HFFc6 (cell line): ENCODE measurements at places on chromosomes 13 and 19. TPM values are rescaled to one million over a fixed set of nuclear protein-coding genes. Genes with fewer than 3 reads are reported as not detected.

- peaks cover 30% of the 10 kb centered on the region for H3K4me1 ChIP-seq
- peak overlapping the region; percentile 58 for H3K27ac ChIP-seq
- peak overlapping the region; percentile 31; the same call in 1 of the 2 replicates for H3K4me3 ChIP-seq
- H3K36me3 ChIP-seq, result no peaks in the 10 kb centered on the region; the same call in 1 of the 2 replicates
- peaks cover 8% of the 10 kb centered on the region for H3K27me3 ChIP-seq
Measured at GRCh38 chr13:60583911-60584753, 187.1 kb downstream of the TDRD3 start.

- no peaks in the 10 kb centered on the region for H3K36me3 ChIP-seq
- peak overlapping the region; percentile 65 for H3K27ac ChIP-seq
- peaks cover 18% of the 10 kb centered on the region for H3K27me3 ChIP-seq
- DNase-seq, result no peak
Measured at GRCh38 chr19:42325896-42326771, 699 bp downstream of the MEGF8 start.

CAB39L gene
- 4.2 and 5.6 TPM in 2 replicates for total RNA-seq

FFAR3 gene
- total RNA-seq, result not detected in 2 replicates

- no peaks in the 10 kb centered on the region for H3K27me3 ChIP-seq
- H3K4me1 ChIP-seq, result peaks cover 21% of the 10 kb centered on the region
- peaks cover 30% of the 10 kb centered on the region for H3K36me3 ChIP-seq
- no peak overlapping the region for H3K4me3 ChIP-seq
- DNase-seq, result no peak
- no peak overlapping the region for H3K27ac ChIP-seq
Measured at GRCh38 chr13:79360095-79360494, 46.0 kb downstream of the RBM26 start.

DNA sequence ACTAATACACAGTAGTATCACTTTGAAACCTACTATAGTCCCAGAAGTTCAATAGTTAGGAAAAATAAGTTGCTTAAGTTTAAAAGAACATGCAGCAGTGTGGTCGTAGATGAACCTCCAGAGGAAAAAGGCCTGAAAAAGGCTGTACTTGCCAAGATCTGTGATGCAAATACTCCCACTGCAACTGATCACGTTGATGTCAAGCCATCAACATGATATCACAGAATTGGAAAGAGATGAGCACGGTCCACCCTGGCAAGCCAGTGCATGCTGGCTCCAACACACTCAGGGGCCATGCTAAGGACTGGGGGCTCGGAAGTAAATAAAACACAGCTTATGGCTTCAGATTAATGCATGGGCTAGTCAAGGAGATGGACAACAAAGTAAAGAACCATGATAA is 71.8 kb upstream of the LRCH1 start:
- H3K27ac ChIP-seq, result no peak overlapping the region
- H3K4me3 ChIP-seq, result no peak overlapping the region
- peaks cover 3% of the 10 kb centered on the region for H3K27me3 ChIP-seq
- peaks cover 12% of the 10 kb centered on the region for H3K36me3 ChIP-seq

PEAK3 gene
- 0.07 to 0.24 TPM in 2 of 3 replicates, not detected in the other for total RNA-seq

- peaks cover 9% of the 10 kb centered on the region for H3K27me3 ChIP-seq
- H3K27ac ChIP-seq, result no peak overlapping the region; the same call in 1 of the 2 replicates
- H3K4me1 ChIP-seq, result peaks cover 20% of the 10 kb centered on the region
- H3K4me3 ChIP-seq, result no peak overlapping the region
- H3K36me3 ChIP-seq, result no peaks in the 10 kb centered on the region
- DNase-seq, result no peak
Measured at GRCh38 chr19:49895566-49896297, 955 bp downstream of the IL4I1 start.

- peak overlapping the region; percentile 97 for H3K4me3 ChIP-seq
- no peak for DNase-seq
- H3K27ac ChIP-seq, result peak overlapping the region; percentile 86
- H3K4me1 ChIP-seq, result peaks cover 44% of the 10 kb centered on the region
- no peaks in the 10 kb centered on the region for H3K27me3 ChIP-seq
- H3K36me3 ChIP-seq, result no peaks in the 10 kb centered on the region
Measured at GRCh38 chr13:37869506-37869755, 141 bp downstream of the TRPC4 start.

GRCh38 chr13:52885141-52885540 is 36.7 kb upstream of the PCDH8 start:
- H3K36me3 ChIP-seq, result no peaks in the 10 kb centered on the region
- no peak overlapping the region for H3K4me3 ChIP-seq
- H3K27ac ChIP-seq, result no peak overlapping the region
- peaks cover 1% of the 10 kb centered on the region; the same call in 1 of the 2 replicates for H3K27me3 ChIP-seq
- DNase-seq, result no peak
- no peaks in the 10 kb centered on the region for H3K4me1 ChIP-seq

- H3K27me3 ChIP-seq, result no peaks in the 10 kb centered on the region
- H3K4me3 ChIP-seq, result no peak overlapping the region
- H3K27ac ChIP-seq, result no peak overlapping the region
- no peaks in the 10 kb centered on the region for H3K36me3 ChIP-seq
Measured at GRCh38 chr13:62431852-62432251, 1016.2 kb upstream of the PCDH20 start.

SLC25A41 gene
- not detected in 3 replicates for total RNA-seq

DNA sequence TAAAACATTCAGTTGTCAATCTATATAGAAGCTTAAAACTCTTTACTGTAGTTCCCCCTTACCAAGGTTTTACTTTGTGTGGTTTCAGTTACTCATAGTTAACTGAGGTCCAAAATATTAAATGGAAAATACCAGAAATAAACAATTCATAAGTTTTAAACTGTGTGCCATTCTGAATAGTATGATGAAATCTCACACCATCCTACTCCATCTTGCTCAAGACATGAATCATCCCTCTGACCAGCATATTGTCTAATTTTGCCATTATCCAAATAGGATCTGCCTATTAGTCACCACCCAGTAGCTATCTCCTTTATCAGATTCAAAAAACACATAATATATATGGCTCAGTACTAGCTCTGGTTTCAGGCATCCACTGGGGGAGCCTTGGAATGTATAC is 22.4 kb downstream of the ZNF571 start:
- peaks cover 56% of the 10 kb centered on the region for H3K36me3 ChIP-seq
- peak; percentile 34 for DNase-seq
- no peak overlapping the region; the same call in 1 of the 2 replicates for H3K27ac ChIP-seq

DNA sequence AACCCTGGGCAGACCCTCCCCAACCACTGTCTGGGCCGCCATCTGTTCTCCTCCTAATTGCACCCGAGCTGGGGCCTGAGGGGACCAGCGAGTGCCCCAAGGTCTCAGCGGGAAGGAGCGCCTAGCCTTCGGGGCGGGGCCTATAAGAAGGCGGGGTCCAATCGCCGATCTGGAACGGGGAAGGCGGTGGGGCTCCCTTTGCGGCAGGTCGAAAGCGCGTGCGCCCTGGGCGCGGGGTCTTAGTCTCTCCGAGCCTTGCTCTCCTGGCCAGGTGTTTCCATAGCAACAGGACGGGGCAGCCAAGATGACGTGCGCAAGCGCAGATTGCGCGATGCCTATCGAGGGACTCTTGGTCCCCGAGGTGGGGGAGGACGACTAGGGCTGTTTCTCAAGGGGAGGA is 2.8 kb downstream of the MAST1 start:
- H3K4me3 ChIP-seq, result no peak overlapping the region
- no peaks in the 10 kb centered on the region for H3K36me3 ChIP-seq
- no peak for DNase-seq
- peaks cover 41% of the 10 kb centered on the region for H3K27me3 ChIP-seq
- H3K27ac ChIP-seq, result no peak overlapping the region

- no peaks in the 10 kb centered on the region for H3K4me1 ChIP-seq
- no peak for DNase-seq
- H3K4me3 ChIP-seq, result no peak overlapping the region
- peaks cover 5% of the 10 kb centered on the region; the same call in 1 of the 2 replicates for H3K36me3 ChIP-seq
- no peak overlapping the region for H3K27ac ChIP-seq
- no peaks in the 10 kb centered on the region for H3K27me3 ChIP-seq
Measured at GRCh38 chr13:67469623-67470022, 239.5 kb upstream of the PCDH9 start.

GRCh38 chr13:102873653-102874052 is 27.8 kb downstream of the ERCC5 start:
- peaks cover 26% of the 10 kb centered on the region for H3K4me1 ChIP-seq
- no peak overlapping the region for H3K27ac ChIP-seq
- no peak for DNase-seq
- peaks cover 22% of the 10 kb centered on the region for H3K36me3 ChIP-seq
- H3K4me3 ChIP-seq, result no peak overlapping the region

GRCh38 chr19:664913-665443 is 2.0 kb upstream of the RNF126 start:
- H3K36me3 ChIP-seq, result no peaks in the 10 kb centered on the region
- peak overlapping the region; percentile 62 for H3K4me3 ChIP-seq
- peak; percentile 36 for DNase-seq
- peaks cover 32% of the 10 kb centered on the region for H3K4me1 ChIP-seq
- peaks cover 3% of the 10 kb centered on the region for H3K27me3 ChIP-seq

DNA sequence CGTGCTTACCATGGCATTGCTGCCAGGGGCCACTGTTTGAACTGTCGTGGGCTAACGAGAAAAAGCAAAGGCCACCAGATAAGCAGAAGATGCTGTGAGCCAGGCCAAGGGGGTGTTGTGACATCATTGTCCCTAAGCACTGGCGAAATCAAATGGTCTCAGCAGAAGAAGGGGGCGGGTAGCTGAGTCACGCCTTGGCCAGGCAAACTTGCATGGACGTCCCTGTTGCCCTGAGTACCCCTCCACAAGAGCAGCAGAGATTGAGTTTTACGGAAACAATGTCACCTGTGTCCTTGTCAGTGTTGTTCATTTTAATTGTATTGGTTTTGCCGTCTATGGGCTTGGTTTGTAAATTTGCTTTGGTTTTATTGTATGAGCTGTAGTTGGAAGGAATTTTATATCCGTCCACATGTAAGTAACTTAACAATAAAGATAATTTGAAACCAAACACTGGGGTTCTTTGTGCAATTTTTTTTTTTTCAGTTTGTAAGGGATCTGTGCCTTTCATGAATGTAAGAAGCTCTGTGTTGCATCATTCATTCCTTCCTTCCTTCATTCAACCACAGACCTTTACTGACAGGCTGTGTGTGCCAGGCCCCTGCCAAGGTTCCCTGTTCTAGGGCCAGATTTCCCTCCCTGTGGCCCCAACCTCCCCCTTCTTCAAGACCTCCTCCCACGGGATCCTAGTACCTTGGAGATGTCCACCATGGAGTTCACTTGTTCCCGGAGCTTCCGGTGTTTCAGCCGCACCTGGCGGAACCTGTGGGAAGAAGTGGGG is 12.3 kb downstream of the KCNN4 start:
- DNase-seq, result no peak
- no peaks in the 10 kb centered on the region for H3K36me3 ChIP-seq
- H3K4me1 ChIP-seq, result peaks cover 38% of the 10 kb centered on the region
- H3K27ac ChIP-seq, result no peak overlapping the region
- no peak overlapping the region for H3K4me3 ChIP-seq

LYL1 gene
- total RNA-seq, result 1.7 to 4.8 TPM (median 2.7 TPM) in 3 replicates

GRCh38 chr19:32458500-32459123 is 53.0 kb downstream of the DPY19L3 start:
- peak overlapping the region; percentile 15 for H3K27ac ChIP-seq
- H3K4me3 ChIP-seq, result no peak overlapping the region
- no peaks in the 10 kb centered on the region for H3K27me3 ChIP-seq
- peaks cover 8% of the 10 kb centered on the region for H3K36me3 ChIP-seq
- DNase-seq, result no peak

GRCh38 chr19:55959996-55960675 is 12.5 kb downstream of the NLRP8 start:
- no peak for DNase-seq
- no peak overlapping the region for H3K4me3 ChIP-seq
- no peak overlapping the region for H3K27ac ChIP-seq
- H3K36me3 ChIP-seq, result no peaks in the 10 kb centered on the region; the same call in 1 of the 2 replicates
- H3K4me1 ChIP-seq, result no peaks in the 10 kb centered on the region

- H3K36me3 ChIP-seq, result peaks cover 34% of the 10 kb centered on the region
- peak overlapping the region; percentile 95 for H3K4me3 ChIP-seq
- DNase-seq, result no peak
- H3K27me3 ChIP-seq, result no peaks in the 10 kb centered on the region; the same call in 1 of the 2 replicates
Measured at GRCh38 chr19:12162513-12162881, 399 bp upstream of the ZNF136 start.

DNA sequence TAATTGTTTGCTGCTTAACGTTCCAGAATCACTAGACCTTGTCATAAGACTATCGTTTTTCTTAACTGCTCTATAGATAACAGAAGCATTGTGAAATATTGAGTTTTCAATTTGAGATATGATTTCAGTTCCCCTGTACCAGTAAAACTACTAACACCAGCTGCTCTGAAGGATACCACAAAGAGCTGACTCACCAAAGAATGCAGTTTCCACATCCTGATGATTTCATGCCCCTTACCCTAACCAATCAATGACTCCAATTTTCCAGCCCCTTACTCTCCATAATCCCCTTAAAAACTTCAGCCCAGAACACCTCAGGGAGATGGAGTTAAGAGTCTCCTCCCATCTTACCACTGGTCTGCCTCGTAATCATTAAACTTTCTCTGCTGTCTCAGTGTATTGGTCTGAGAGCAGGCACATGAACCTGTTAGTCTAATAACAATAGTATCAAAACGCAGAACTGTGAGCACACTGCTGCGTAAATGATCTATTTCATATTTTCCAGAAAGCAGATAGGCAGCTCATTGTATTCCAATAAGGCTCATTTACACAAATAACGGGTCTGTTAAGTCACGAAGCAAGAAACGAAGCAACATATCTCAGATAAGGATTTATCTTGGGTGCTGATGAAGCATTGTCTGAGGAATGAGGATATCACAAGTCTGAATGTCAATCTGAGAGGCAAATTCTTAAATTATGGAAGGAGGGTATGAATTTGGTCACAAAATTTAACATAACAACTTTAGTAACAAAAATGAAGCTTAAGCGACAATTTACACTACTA is 14.1 kb upstream of the CCNA1 start:
- no peaks in the 10 kb centered on the region for H3K36me3 ChIP-seq
- H3K27ac ChIP-seq, result no peak overlapping the region
- peak; percentile 16 for DNase-seq
- H3K27me3 ChIP-seq, result peaks cover 2% of the 10 kb centered on the region
- H3K4me1 ChIP-seq, result peaks cover 26% of the 10 kb centered on the region

- H3K27me3 ChIP-seq, result no peaks in the 10 kb centered on the region
- no peaks in the 10 kb centered on the region for H3K4me1 ChIP-seq
- H3K4me3 ChIP-seq, result no peak overlapping the region
- no peak for DNase-seq
- H3K27ac ChIP-seq, result no peak overlapping the region
Measured at GRCh38 chr13:77219401-77219800, 107.5 kb downstream of the MYCBP2 start.

GGACT gene
- total RNA-seq, result 0.99 to 3.0 TPM (median 1.00 TPM) in 3 replicates

OLFM4 gene
- total RNA-seq, result not detected in 2 replicates

GRCh38 chr13:85108356-85108755 is 690.9 kb downstream of the SLITRK6 start:
- no peak overlapping the region for H3K4me3 ChIP-seq
- H3K4me1 ChIP-seq, result no peaks in the 10 kb centered on the region
- H3K27ac ChIP-seq, result no peak overlapping the region

STOML3 gene
- total RNA-seq, result not detected in 2 replicates

ZNF44 gene
- 6.8 to 7.3 TPM (median 7.2 TPM) in 3 replicates for total RNA-seq
